ENCODE measurements at places on chromosomes 4 and X.

GRCh38 chrX:1400049-1400448 lies 8.1 kb upstream of the SLC25A6 start:
- DNase-seq = no peak

DNA sequence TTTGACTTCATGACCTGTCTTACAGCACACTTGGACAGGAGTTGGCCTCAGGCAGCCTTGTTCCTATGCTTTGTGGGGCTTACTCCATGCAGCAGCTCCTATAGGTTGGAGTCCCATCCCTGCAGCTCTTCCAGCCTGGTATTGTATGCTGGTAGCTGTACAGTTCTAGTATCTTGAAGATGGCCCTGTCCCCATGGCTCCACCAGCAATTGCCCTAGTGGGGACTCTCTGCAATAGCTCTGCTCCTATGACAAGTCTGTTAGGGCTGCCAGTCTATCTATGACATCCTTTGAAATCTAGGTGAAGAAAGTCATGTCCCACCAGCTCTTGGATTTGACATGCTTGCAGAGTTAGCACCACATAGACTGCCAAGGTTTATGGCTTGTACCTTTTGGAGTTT lies 252.6 kb downstream of the ANTXR2 start:
- DNase-seq = no peak

- DNase-seq = no peak
Measured at GRCh38 chr4:2483237-2483636, 14.3 kb downstream of the RNF4 start.

GRCh38 chr4:185892165-185892564 lies 80.2 kb upstream of the SORBS2 start:
- DNase-seq = no peak

DNA sequence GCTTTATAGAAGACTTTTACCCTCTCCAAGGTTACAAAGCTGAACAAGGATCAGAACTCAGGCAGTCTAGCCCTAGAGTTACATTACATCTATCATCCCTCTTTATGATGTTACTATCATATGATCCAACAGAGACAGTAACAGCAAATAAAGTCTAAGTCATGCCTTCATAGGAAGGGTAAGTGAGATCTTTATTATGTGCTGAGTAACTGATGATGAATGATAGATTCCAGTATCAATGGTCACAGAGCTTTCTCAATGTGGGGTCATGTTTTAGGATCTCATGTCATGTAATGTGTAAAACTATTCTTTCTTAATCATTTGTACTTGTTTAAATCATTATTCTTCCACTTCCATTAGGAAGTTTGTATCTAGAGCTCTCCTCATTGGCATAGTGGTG lies 22.8 kb downstream of the ELOVL6 start:
- DNase-seq = no peak

GRCh38 chr4:116361790-116362189 lies 723.6 kb downstream of the TRAM1L1 start:
- no peak for DNase-seq

- no peak for DNase-seq
Measured at GRCh38 chrX:109660435-109661143, 35.6 kb upstream of the KCNE5 start.

GRCh38 chr4:127788517-127788916 lies 6.4 kb downstream of the HSPA4L start:
- no peak for DNase-seq

DNA sequence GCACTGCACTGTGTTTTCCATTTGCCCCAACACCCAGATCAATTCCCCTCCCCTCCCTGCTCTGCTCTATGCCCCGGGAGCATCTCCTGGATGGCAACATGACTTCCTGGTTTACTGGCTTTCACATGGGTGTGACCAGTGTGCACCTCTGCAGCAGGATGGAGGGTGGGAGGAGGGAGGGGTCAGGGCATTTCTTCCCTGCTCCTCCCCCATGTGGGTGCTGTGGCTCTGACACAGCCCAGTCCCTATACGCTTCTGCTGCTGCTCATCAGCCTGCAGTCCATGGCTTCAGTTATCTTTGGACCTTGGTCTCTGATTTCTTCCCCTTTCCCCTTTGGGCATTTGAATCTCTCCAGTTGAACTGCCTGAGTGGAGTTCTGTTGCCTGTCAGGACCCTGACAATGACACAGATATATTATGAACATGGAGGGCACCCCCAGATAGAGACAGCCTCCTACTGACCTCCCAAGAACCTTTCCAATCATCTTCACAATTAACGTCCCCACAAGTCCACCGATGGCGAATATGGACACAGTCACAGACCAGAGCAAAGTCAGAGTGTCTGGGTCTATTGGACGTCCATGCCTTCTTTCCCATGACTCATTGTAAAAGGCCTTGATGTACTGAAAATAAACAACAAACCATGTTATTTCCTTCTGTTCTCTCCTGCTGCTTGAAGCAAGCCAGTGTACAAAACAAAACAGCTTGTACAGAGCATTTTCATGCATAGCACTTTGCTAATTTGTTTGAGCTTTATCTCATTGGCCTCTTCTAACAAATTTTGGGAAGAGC lies 24.8 kb downstream of the SLC2A9 start:
- peak; percentile 31 for DNase-seq

GRCh38 chrX:26100421-26100920 lies 37.7 kb upstream of the MAGEB18 start:
- DNase-seq = no peak

DNA sequence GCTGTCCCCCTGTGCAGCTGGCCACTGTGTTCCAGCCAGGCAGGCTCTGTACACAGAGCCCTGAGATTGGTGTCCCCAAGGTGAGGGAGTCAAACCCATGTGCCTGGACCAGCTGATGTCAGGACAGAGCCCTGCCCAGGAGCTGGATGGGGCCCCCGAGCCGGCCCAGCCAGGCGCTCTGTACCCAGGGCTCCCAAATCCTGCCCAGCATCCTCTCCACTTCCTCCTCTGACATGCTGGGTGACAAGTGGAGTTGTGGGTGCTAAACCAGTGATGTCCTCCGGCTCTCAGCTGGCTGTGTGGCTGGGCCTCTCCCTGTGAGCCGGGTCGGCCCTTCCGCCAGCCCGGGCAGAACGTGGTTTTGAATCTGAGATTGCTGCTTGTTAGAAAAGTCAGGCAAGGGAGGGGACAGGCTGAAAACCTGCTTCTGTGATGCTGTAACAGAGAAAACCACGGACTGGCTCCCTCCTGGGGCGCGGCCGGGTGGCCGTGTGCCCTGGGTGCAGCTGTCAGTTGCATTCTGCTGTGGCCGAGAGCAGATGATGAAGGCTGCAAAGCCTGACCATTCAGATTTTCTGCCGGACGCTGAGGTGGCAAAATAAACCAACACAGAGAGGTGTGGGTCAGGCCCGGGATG lies 7.9 kb upstream of the CPLX1 start:
- DNase-seq = no peak

GRCh38 chr4:101555341-101555880 lies 208.1 kb upstream of the PPP3CA start:
- no peak for DNase-seq

DNA sequence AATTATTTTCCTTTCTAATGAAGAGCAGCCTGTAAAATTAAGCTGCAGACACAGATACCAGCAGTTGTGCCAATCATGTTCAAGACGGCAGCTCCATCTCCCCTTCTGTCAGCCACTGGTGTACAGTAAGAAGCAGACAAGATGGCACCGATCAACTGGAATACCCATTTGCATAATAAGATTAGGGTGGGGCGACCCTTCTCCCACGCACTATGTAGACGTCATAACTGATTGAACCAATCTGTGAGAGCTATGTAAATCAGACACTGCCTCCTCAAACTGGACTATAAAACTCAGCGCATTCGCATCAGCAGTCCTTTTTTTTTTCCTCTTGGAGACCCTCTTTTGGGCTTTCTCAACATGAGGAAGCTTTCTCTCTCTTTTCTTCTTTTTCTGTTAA lies 40.4 kb upstream of the INTS6L start:
- no peak for DNase-seq

GRCh38 chrX:118355225-118355920 lies 9.5 kb downstream of the WDR44 start:
- DNase-seq = no peak

DNA sequence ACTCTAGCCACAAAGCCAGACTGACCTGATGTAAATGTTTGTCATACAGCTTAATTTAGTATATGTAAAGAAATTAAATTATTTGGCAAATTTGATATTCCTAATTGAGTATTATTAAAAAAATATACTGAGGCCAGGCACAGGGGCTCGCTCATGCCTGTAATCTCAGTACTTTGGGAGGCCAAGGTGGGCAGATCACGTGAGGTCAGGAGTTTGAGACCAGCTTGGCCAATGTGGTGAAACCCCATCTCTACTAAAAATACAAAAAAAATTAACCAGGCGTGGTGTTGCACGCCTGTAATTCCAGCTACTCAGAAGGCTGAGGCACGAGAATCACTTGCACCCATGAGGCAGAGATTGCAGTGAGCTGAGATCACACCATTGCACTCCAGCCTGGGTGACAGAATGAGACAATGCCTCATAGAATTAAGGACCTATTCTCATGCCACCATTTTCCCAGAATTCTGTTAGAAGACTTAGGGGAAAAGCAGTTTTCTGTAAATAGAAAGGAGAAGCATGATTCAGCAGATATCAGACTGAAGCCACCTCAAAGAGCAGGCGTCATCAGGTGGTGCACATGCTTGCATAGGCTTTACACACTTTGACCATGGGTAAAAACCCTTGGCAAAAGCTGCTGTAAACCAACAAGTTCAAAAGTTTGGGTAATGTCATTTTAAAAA lies 6.1 kb downstream of the UBQLN2 start:
- DNase-seq = no peak

- no peak for DNase-seq
Measured at GRCh38 chr4:58665649-58666048, 1555.5 kb upstream of the IGFBP7 start.

GRCh38 chrX:103741879-103742278 lies 31.2 kb downstream of the TMEM31 start:
- peak; percentile 0 for DNase-seq

- DNase-seq = no peak
Measured at GRCh38 chrX:85140964-85141363, 102.6 kb downstream of the SATL1 start.

DNA sequence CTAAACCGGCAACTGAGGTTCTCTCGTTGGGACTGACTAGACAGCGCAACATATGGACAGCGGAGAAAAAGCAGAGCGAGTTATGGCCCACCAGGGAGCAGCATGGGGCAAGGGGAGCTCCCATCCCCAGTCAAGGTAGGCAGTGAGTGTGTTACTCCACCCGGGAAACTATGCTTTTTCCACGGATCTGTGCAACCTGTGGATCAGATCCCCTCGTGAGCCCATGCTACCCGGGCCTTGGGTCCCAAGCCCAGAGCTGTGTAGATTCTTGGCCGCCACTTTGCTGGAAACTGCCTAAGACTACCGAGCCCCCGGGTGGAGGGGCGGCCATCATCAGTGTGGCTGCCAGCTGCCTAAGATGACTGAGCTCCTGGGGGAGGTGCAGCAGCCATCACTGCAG lies 140.9 kb downstream of the PAPSS1 start:
- DNase-seq = no peak

DNA sequence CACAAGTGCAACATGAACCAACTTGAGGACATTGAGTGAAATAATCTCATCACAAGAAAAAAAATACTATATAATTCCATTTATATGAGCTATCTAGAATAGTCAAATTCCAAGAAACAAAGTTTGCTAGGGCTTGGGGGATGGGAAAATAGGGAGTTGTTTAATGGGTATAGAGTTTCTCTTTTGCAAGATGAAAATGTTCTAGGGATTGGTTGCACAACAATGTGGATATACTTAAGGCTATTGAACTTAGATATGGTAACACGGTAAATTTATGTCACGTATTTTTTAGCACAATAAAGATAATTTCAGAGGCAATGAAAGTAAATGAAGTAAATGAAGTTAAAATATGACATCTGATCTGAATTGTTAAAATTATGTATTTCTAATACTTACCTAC lies 7.9 kb downstream of the MFSD8 start:
- no peak for DNase-seq

DNA sequence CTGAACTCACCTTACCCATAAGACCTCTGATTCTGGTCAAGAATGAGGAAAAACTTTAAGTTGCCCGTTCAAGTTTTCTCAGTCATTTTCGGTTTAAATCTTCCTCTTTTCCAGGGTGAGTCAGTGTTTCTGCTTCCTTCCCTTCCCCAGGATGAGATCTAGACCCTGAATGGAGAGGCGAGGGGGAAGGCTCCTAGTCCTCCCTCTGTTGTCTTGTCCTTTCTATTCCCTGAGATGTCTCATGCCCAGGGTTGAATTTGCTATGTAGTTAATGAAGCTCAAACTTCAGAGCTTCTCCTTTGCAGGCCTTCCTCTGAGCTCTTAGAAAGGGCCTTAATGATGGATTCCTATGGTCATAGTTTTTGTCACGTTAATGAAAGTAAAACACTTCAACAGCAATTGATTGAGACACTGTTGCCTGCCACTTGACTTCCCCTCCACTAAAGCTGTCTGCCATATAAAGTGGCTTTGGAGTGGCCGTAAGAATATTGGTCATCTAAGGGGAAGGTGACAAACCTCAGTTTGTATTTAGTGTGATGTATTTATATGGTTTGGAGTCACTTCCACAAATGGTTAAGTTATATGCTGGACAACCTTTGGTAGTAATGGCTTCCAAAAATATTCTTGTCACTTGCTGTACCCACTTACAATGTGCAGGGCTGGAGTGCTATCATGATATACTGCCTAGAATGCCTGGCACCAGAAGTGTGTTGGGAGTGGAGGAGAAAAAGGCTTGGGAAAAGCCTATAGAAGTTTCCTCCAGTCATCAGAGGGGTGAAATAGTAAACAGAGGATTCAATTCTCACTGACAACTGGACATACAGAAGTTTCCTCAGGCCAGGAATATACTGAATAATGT lies 24.3 kb upstream of the GPRIN3 start:
- DNase-seq = no peak

DNA sequence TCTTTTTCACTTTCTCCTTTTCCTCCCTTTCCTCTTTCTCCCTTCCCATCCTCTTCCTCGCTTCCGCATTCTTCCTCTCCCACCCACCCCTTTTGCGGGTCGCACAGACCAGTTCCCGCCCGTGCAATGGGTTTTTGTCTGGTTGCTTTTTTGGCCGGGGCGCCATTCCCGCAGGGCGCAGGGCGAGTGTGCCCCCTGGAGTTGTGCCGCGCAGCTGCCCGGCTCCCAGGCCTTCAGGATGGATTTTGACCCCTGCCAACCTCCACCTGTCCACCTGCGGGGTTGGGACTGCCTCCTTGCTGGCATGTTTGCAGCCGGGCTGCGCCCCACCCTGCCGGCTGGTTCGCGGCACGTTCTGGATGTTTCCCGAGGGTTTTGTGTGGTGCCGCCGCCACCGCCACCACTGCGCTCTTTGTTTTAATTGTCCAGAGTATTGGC lies 578 bp upstream of the SEL1L3 start:
- DNase-seq = no peak

- peak; percentile 29 for DNase-seq
Measured at GRCh38 chr4:123667496-123667895, 270.9 kb downstream of the SPRY1 start.

Measured in AG10803 (cell line).